Spleen (tissue), 13 donors: ENCODE measurements at places on chromosomes 7 and 10. TPM values are rescaled to one million over a fixed set of nuclear protein-coding genes. Genes with fewer than 3 reads are reported as not detected.

DNA sequence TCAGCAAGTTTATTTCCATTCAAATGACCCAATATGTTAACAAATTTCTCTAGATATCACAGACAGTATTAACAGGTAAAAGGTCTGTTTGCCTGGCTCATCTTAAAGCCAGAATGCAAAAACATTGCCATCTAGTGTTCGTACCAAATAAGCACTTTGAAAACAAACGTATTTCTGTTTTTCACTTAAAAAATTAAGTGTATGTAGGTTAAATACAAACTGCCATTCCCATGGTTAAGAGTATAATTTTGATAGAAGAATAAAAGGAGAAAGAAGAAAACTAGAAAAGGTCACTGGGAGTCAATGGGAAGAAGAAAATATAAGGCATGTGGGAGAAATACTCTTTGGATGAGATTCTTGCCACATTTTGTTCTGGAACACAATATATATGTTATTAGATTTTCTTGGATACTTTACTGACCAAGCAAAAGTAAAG is 51.0 kb downstream of the ORC5 start:
- DNase-seq, result no peak

DNA sequence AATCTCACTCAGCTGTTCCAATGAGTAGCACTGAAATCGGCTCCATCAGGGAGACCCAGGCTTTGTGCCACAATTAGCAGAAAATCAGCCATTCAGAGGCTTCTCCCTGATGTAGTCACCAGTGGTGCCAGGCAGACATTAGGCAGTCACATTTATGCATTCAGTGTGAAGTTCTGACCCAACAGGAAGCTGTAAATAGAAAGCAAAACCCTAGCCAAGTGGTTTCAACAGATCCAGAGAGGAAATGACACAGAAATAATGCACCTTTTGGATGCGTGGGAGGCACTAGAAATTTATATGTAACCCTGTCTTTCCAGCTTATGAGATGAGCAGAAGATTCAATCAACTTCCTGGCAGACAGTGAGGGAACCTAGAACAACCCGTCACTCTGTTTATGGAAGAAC is 186.4 kb downstream of the PDE1C start:
- DNase-seq, result no peak

DNA sequence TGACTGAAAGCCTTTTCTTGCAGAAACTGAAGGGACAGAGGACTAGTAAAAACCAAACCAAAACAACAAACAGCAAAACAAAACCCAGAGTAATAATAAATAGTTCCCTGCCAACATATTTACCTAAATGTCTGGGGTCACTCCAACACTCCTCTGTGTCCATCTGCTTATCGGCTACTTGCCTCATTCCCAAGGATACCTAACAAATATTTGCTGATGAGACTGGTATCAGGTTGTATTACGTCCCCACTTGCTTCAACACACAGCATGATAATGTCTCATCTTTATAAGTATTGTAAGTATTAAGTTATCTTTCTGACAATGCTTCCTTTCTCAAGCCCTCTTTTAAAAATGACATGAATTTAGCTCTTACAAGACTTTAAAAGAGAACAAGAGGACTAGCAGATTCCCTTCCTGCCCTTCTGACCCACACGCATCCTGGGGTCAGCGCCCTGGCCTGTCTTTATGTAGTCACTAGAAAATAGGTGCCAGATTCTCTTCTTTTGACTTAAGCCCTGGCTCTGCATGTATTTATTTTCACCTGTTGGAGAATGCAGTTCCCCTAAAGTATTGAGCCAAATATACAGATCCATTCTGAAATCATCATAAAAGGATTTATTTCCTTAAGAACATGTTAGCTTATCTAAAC is 110.2 kb downstream of the SEM1 start:
- no peak for DNase-seq

DNA sequence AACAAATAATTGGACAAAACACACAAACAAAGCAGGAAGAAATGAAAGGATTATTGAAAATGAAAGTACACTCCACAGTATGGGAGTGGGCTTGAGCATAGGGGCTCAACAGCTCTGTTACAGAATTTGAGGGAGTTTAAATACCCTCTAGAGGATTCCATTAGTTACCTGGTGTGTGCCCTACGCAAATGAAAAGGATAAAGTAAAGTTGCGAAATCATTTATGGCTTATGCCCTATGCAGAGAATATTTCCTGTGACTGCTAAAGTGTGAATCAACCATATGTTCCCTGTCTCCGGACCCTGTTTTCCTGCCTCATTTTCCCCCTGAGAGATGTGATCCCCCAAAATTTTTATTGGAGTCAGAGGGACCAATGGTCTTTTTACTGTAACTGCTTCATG is 634.6 kb upstream of the CNTNAP2 start:
- no peak for DNase-seq

- peak; percentile 96 for DNase-seq
These were observed 14.7 kb upstream of the MICALL2 start for GRCh38 chr7:1473864-1474512.

DNA sequence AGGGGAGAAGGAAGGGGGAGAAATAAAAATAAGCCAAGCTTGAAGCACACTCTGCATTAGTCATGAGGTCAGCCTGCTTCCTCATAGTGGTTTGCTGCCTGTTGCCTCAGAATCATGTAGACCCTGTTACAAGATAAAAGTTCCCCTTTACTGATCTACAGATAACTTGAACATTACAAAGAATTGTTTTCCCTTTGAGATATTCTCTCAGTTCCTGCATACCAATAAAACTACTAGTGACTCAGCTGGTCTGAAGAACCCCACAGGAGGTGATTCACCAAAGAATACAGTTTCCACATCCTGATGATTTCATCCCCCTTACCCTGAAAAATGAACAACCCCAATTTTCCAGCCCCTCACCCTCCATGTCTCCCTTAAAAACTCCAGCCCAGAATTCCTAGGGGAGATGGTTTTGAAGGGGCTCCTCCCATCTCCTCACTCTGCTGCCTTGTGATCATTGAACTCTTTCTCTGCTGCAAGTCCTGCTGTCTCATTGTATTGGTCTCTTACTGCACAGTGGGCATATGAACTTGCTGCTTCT is 31.5 kb upstream of the NRP1 start:
- no peak for DNase-seq

Gene LIPJ
- 0.23 TPM for total RNA-seq

GRCh38 chr7:70679661-70680060 is 452.3 kb upstream of the GALNT17 start:
- DNase-seq, result no peak

- no peak for DNase-seq
These were observed 5.5 kb upstream of the IRF5 start for GRCh38 chr7:128931965-128932861.

GRCh38 chr7:33753881-33754525 is 151.3 kb upstream of the BMPER start:
- DNase-seq, result no peak

GRCh38 chr10:62399211-62399610 is 25.0 kb downstream of the ZNF365 start:
- DNase-seq, result no peak

- peak; percentile 89 for DNase-seq
These were observed 34.5 kb upstream of the EBLN1 start for GRCh38 chr10:22252224-22252800.

Gene POU6F2
- not detected for total RNA-seq

- DNase-seq, result no peak
These were observed 244.5 kb upstream of the ANKRD30A start for GRCh38 chr10:36880898-36881297.

- DNase-seq, result no peak
These were observed 886.7 kb upstream of the GHITM start for GRCh38 chr10:83252596-83252995.

GRCh38 chr7:101901661-101902491 is 84.5 kb downstream of the CUX1 start:
- peak; percentile 10 for DNase-seq

- DNase-seq, result peak; percentile 68
These were observed 44.9 kb downstream of the BAMBI start for GRCh38 chr10:28722065-28722803.

Gene C10orf67
- total RNA-seq, result not detected

Gene GATAD1
- total RNA-seq, result 50.7 TPM

- no peak for DNase-seq
These were observed 103.1 kb downstream of the SLC16A9 start for GRCh38 chr10:59606551-59606961.

Gene GPRIN2
- not detected for total RNA-seq

GRCh38 chr10:8294779-8295178 is 240.3 kb downstream of the GATA3 start:
- DNase-seq, result no peak

- no peak for DNase-seq
These were observed 27.6 kb upstream of the PRKG1 start for GRCh38 chr10:51046654-51047053.

DNA sequence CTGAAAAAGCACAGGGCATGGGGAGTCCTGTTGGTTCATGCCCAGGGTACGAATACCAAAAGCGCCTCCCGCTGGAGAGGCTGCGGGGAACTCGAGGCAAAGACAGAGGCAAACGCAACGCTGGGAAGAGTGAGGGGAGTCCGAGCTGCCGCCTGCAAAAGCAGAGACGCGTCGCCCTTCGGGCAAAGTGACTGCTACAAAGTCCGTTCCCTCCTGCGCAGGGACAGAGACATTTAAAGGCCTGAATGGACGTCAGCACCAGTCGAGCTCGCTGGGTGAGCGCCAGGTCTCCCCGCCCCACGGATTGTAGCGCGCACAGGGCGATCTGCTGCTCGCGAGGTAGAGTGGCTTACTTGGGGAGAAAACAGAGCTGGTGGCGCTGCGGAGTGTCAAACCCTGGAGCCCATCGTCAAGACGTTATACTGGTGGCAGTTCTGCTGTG is 732.8 kb downstream of the ZWINT start:
- no peak for DNase-seq

- no peak for DNase-seq
These were observed 75.6 kb downstream of the SLC37A3 start for GRCh38 chr7:140322759-140323158.
